Body of pancreas (tissue), 4 donors: ENCODE measurements at places on chromosomes 1 and 21. TPM values are rescaled to one million over a fixed set of nuclear protein-coding genes. Genes with fewer than 3 reads are reported as not detected.

GRCh38 chr1:58031416-58031815, 515.1 kb downstream of the OMA1 start:
- no peak for DNase-seq

The WNT4 gene
- total RNA-seq: 0.52 TPM

The SYTL1 gene
- 107 TPM for total RNA-seq

DNA sequence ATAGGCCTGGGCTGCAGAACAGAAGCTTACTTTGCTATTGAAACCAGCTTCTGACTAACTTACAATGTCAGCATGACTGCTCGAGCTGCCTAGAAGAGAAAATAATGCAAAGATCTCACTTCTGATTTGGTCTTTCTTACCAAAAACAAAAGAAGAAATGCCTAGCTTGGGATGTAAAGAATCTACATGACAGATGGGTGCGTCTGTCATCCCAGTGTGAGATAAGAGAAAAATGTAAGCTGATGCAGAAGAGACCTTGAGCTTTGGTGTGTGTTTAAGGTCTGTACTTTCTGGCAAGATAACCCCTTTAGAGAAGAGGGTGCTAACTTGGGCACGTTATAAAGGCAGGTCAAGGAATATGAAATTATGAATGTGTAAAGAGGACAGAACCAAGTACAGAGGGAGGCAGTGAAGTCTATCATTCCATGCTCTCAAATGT, 3.6 kb downstream of the FAM20B start:
- DNase-seq: no peak

The CNR2 gene
- not detected for total RNA-seq

The CAMSAP2 gene
- 8.8 TPM for total RNA-seq

GRCh38 chr1:10724052-10724494, 72.4 kb downstream of the CASZ1 start:
- DNase-seq: peak; percentile 95
